ENCODE measurements at places on chromosomes 1 and 21.

- DNase-seq, result peak; percentile 80
Observed at GRCh38 chr1:160097911-160098851, at the start of gene IGSF8. TSS of gene IGSF8 (minus strand) at chr1:160098619. CDS start at chr1:160098472, 147 bp downstream.

DNA sequence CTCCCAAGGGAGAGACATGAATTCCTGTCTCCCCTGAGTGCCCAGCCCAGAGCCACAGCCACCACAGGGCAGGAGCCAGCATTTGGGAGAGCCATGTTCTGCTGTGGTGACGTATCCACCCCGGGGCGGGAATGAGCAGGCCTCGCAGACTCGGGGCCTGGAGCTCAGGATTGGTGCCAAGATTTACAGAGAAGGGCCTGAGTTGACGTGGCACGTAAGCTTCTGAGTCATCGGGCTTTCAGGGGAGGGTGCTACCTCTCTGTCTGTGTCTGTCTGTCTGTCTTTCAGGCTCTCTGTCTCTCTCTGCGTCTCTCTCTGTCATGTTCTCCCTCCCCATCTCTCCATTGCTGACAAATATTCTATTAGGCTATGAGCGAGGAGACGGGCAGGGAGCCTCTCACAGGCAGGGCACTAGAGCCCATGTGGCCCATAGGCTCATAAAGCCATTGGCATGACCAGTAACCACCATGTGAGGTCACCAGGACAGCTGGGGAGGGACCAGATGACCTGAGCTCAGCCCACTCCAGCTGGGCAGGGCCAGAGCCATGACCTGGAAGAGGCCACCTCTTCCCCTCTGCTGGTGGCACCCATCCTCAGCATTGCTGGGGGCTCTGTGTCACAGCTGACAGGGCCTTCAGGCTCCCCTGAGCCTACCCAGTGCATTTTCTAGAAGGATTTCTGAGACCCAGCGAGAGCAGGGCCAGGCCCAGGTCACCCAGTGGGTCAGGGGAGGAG lies 300.0 kb upstream of the VAMP3 start:
- no peak for DNase-seq

DNA sequence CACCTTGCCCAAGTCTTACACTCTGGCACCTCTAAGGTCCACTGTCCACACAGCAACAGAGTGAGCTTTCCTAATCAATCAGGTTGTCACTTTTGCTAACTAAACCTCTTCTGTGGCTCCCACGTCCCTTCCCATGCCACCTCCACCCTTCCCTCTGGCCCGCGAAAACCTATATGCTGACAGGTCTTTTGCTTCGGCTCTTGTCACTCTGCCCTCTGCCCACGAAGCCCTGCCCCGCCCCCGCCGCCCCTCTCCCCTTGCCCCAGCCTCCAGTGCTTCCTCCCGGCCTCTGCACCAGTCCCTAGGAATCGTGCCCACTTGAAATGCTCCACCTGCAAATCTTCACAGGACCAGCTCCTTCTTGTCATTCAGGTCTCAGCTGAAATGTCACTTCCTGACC lies 8.1 kb downstream of the TP53BP2 start:
- no peak for DNase-seq

DNA sequence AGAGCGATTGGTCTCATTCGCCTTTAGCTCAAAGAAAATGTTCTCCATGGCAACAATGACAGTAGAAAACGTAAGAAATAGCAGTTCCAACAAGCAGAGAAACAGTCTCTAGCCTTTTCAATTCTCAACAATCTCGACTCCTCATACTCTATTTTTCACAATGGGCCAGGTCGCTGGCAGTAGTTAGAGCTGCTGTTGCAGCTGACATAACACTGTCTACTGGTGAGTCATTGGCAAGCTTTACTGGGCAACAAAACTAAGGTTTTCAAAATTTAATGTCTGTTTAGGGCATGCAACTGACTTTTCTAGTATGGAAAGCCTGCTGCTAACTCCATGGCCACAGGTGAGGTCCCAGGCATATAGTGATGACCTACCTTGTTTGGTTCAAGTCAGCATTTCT lies 221.1 kb upstream of the KAZN start:
- DNase-seq, result no peak

DNA sequence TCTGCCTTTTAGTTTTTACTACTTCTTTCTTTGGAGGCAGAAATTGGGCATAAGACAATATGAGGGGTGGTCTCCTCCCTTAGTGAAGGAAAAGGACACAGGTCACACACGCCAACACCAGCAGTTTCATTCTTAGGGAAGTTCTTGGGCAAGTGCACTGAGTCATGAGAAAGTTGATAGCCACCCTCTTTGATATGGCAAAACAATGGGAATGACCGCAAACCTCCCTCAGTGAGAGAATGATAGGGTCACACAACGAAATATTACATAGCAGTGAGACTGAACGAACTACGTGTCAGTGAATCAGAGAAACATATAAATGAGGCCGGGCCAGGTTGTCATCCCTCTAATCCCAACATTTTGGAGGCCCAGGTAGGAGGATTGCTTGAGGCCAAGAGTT lies 20.0 kb downstream of the IL6R start:
- no peak for DNase-seq

GRCh38 chr1:96520579-96520947 lies 201.0 kb upstream of the PTBP2 start:
- DNase-seq, result peak; percentile 63

DNA sequence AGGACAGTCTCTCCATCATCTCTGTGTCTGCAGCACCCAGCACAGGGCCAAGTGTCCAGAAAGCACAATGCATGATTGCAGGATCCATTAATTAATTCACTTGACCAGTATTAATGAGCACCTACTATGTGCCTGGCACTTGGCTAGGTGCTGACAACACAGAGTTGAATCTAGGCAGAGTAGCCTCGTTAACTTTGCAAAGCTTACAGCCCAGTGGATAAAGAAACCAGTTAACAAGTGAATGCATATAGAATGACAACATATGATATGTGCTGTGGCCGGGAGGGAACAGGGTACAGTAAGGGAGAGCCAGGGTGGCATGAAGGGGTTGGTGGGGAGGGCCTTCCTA lies 10.9 kb downstream of the SLC1A7 start:
- DNase-seq, result no peak

- peak; percentile 82 for DNase-seq
Observed at GRCh38 chr1:39691383-39692151, at the start of gene HPCAL4. TSS of gene HPCAL4 (minus strand) at chr1:39691433. CDS start at chr1:39684603, 6,830 bp downstream.

DNA sequence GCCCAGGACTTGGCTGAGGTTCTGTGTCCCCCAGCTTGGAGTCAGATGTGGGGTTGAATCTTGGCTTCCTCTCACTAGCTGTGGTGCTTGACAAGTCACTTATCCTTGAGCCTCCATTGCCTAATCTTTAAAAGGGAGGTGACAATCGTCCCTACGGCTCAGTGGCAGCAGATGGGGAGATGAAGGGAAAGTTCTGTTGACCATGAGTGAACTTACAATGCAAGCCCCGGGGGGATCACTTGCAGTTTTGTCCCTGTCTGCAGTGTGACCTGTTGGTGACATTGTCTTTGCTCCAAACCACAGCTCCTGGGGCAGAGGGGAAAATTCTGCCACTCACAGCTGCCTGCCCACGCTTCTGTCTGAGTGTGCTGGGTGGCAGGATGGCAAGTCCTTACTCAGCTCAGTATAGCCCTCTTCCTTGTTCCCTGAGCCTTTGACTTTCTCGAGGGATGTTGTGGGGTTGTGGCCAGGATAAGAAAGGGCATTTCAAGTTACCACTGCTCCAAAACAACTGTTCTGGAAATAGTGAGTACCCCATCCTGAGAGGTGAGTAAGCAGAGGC lies 1.7 kb downstream of the PCSK9 start:
- peak; percentile 16 for DNase-seq

DNA sequence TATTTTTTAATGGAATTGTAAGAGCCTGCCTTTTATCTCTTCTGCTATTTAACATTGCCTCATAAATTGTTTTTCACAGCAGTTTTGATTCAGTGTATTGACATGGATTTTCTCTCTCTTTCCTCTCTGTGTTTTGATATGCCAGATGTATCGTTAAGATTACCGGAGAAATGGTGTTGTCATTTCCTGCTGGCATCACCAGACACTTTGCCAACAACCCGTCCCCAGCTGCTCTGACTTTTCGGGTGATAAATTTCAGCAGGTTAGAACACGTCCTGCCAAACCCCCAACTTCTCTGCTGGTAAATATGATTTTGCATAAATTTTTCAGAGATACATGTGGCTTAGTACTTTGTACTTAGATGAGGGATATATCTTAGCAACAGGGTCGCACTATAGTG lies 23.1 kb upstream of the DYNLT5 start:
- no peak for DNase-seq

DNA sequence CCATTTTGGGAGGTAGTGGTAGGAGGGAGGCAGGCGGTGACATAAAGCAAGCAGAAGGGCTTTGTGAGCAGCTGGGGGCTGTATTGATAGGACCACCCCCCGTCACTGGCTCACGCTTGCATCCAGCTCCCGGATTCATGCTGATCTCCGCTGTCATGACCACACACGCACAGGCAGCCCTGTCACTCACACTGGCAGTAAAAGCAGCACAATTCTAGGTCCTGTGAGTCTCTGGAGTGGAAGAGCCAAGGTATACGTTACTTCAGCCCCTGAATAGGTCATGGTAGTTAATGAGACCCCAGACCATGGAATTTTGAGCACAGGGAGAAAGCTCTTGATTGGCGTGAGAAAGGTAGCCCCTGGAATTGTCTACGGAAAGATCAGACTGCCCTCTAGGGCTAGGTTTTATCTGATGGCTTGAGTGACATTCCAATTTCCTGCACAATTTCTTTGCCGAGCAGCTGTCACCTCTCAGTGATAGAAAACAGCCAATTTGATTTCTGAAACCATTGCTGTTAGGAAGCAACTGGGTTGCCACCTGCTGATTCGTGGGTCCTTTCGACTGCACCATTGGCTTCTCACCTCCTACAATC lies 5.4 kb downstream of the OR2B11 start:
- no peak for DNase-seq

GRCh38 chr1:16117369-16117768 lies 38.5 kb downstream of the EPHA2 start:
- no peak for DNase-seq

DNA sequence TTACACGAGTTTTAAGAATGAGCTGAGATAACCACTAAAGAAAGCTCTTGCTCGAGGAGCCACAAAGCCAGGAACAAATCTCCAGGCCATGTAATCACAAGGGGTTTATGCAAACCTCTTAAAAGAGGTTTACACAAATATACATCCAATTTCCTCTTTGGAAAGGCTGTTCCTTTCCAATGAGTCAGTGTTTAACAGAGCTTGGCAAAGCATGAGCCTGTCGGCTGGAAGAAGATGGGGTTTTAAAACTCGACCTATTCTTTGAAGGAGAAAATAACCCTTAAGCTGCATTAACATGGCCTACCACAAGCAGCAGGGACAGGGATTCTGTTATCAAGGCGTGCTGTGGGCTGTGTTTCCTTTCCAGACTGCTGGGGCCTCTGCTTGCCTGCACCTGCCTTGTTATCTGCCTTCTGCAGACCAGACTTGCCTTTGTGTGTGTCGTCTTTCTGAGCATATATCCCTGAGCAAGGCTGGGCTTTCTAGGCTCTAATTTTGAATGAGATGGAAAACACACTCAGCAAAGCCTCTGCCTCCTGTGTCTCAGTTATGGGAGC lies 40.6 kb upstream of the CYP2J2 start:
- no peak for DNase-seq

DNA sequence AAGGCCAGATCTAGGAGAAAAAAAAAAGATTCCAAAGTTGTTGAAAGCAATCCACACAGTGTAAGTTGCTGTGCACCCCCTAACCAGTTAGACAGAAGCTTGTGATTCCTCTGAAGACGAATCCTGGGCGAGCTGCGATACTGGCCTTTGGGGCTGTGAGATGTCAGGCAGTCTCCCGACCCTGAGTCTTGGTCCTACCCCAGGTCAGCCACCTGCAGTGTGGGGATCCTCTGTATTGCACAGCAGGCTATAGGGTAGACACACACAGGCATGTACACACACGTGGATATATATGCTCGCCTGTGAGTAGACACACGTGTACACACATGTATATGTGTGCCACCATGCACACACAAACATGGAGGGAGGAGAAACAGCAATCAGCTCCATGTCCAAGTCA lies 12.9 kb downstream of the ACTRT2 start:
- DNase-seq, result no peak

DNA sequence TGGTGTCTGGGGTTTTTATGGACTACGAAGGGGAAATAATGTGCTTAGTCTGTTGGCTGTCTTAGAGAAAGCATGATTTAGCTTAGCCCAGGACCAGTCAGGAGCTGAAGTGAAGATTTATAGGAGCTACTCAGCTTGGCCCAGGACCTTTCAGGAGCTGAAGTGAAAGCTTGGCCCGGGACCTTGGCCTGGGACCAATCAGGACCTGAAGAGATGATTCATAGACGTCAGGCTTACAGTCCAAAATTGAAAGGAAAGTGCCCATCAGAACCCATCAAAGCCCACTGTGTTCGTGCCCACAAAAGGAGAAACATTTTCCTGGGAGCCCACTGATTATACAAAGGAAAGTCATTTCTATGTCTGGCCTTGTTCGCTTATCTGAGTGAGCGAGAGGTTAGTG lies 35.6 kb downstream of the MSTO1 start:
- DNase-seq, result no peak

- DNase-seq, result no peak
Observed at GRCh38 chr1:81805537-81806431, 5.0 kb downstream of the ADGRL2 start.

DNA sequence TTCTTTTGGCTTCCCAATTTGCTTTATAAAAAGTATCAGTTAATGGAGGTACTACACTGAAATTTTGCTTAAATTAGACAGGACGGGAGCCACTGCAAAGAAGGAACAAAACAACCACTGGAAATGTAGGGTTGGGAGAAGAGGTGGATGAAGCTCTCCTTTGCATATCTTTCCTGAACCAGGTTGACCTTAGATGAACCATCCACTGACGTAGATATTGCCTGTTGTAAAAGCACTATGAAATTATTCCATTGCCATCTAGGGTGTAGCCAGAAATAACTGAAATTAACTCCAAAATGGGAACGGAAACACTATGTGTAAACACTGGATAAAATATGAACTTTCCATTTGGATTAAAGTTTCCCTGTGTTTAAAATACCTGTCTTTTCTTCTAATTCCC lies 1.2 kb upstream of the ABL2 start:
- no peak for DNase-seq

DNA sequence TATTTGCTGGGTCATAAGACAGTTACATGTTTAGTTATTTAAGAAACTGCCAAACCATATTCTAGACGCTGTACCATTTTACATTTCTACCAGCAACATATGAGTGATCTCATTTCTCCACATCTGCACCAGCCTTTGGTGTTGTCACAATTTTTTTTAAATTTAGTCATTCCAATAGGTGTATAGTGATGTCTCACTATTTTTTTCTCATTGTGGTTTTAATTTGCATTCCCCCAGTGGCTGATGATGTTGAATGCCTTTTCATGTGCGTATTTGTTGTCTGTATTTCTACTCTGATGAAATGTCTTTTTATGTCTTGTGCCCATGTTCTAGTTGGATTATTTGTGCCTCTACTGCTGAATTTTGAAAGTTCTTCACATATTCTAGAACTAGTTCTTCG lies 38.4 kb downstream of the NFASC start:
- DNase-seq, result no peak

- peak; percentile 54 for DNase-seq
Observed at GRCh38 chr1:150186789-150187559, 37.3 kb downstream of the PLEKHO1 start.

DNA sequence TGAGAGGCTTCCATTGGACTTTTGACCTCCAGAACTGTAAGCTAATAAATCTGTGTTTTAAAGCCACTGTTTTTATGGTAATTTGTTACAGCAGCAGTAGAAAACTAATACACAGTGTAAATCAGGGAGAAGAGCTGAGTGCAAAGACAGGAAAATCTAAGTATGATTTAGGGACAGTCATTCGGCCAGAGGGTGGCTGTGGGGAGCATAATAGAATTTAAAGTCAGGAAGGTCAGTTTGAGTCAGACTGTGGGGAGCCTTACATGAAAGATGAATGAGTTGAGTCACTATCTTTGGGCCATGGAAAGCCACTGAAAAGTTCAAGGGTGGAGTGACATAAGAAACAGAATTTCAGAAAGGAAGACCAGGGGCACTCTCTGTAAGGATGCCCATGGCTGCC lies 52.4 kb upstream of the SSX2IP start:
- no peak for DNase-seq

Measured in right kidney (tissue), 9 donors.